Stromal cell of bone marrow (primary cell): ENCODE measurements at places on chromosomes 2 and 18.

- DNase-seq: no peak
Observed at GRCh38 chr18:26479065-26479680, 69.2 kb downstream of the KCTD1 start.

- DNase-seq: no peak
Observed at GRCh38 chr2:163572850-163573249, 163.0 kb downstream of the FIGN start.

GRCh38 chr2:29917781-29918180 lies 3.6 kb downstream of the ALK start:
- no peak for DNase-seq

GRCh38 chr2:113847144-113847543 lies 42.7 kb upstream of the ACTR3 start:
- DNase-seq: peak; percentile 89

DNA sequence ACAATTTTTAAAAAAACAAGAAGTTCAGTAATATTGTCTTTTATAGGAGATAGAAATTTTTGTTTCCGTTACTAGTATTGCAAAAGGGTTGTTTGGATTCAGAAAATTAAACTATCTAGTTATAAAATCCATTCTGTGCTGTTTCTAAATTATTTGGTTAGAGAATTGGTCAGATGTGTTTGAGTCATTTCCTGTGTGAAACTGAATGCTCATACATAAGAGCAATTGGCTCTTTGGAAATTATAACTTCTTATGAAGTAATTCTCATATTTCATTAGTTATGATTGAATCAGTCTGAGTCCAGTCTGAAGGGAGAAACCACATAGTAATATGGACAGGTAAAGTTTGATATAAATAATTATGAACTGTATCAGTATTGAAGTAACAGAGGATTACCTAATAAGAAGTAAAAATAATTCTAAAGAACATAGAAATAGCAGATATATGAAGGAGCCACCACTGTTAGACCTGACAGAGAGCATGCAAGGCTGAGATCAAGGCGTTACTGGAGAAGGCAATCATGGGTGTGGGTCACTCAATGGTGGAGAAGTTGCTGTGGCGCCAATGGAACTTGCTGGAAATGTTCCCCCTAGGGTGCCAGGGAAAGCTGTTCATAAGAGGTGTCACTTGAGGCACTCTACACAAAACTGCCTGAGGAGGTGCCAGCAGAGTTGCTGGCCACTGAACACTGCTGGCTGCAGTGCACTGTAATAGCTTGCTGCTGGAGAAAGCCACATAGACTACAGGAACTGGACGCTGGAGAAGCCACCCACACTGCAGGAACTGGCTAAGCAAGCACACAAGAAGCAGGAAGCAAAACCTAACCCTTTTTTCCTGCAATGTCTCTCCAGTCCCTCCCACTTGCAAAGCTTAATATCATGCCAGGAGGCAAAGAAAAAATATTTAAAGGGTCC lies 18.0 kb upstream of the FAP start:
- DNase-seq: peak; percentile 68

GRCh38 chr2:165568361-165568760 lies 98.9 kb downstream of the CSRNP3 start:
- no peak for DNase-seq

- DNase-seq: no peak
Observed at GRCh38 chr2:113157118-113157896, 16.5 kb upstream of the PSD4 start.

GRCh38 chr2:128282976-128283810 lies 35.5 kb downstream of the HS6ST1 start:
- no peak for DNase-seq

- DNase-seq: no peak
Observed at GRCh38 chr18:64566456-64566855, 417.6 kb upstream of the LINC00305 start.

DNA sequence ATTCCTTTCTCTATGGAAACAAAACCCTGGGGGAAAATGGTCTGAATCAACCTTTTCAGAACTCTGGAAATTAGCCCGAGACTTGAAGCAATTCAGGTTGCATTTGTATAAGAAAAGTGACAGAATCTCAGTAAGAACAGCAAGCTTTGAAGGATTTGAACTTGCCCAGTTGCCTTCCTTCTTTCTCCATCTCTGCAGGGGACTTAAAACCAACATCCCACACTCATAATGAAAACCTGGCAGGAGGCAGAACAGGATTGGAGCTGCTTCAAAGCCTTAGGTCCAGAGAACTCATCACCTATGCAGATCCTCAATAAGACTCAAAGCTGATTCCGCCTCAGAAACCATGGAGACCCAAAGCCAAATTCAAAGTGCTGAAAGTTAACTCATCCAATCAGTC lies 790.5 kb upstream of the ID2 start:
- DNase-seq: no peak

DNA sequence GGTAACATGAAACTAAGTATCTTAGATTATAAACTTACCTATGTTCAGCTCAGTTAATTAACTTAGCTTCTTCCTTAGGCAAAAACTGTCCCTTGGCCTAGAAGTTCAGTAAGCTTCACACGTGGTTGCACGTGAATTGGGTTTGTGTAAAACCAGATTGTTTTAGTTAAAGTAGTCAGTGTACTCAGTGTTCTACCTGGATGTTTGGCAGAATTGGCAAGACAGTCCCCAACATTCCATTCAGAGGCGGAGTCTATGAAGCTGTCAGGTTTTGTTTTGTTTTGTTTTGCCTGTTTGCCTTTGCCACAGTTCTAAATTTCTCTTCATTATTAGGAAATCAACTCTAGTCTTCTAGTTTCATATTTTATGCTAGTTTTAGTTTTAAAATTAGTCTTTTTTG lies 105.3 kb upstream of the ZEB2 start:
- DNase-seq: no peak

DNA sequence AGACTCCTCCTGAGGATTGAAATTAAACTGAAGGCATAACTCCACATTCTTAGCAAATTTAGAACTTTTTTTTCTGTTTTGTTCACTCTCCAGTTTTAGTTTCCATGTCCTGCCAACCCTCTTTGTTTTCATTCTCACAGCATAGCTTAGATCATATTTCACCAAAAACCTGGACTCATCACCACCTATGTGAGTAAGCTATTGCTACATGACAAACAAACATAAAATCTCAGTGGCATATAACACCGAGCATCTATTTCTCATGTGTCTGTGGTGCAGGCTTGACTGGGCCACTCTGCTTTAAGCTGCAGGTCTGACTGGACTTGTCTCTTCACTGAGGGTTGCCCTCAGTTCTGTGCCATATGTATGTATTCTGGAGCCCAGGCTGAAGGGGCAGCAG lies 385.2 kb downstream of the ARHGAP15 start:
- DNase-seq: no peak

- DNase-seq: no peak
Observed at GRCh38 chr2:174577967-174578589, 19.5 kb downstream of the WIPF1 start.

DNA sequence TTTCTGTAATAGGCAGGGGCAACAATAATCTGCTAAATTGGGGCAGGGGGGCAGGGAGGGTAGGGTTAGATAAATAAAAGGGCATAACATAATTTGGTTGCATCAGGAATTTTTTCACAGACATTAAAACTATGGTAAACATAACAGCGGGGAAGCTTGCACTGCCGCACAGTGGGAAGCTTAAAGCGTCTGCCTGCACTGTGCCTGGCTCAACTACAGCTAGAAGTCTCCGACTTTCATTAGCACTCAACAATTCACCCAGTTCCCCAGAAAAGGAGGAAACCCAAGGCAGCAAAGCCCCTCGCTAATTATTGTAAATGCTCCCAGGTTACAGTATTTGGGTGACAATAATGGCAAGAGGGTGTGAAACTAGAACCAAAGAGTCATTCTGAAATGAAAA lies 562.9 kb downstream of the ARHGAP15 start:
- no peak for DNase-seq

DNA sequence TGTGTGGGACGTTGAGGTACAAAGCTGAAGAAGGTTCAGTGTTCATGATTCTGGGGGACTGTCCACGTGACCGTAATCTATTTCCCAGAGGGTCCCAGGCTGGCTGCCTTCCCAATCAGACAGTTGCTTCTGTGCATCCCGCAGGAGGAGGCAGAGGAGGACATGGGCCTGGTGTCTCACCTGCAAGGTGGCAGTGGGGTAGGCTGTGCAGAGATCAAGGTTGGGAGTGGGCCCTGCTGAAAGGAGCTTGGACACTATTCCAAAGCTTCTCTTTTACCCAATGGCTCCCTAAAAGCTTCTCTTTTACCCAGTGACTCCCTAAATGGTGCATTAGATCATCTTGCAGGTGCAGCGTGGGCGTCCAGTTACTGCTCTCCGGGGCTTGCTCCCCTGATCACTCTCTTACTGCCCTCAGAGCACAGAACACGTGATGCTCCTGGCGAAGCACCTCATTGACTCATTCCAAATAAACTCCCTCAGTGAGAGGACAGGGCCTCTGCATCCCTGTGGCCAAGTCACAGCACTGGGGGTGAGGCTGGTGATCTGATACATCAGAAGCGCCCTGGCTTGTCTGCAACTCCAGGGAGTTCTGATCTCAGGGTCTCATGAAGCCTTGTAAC lies 41.5 kb downstream of the RNF144A start:
- no peak for DNase-seq

DNA sequence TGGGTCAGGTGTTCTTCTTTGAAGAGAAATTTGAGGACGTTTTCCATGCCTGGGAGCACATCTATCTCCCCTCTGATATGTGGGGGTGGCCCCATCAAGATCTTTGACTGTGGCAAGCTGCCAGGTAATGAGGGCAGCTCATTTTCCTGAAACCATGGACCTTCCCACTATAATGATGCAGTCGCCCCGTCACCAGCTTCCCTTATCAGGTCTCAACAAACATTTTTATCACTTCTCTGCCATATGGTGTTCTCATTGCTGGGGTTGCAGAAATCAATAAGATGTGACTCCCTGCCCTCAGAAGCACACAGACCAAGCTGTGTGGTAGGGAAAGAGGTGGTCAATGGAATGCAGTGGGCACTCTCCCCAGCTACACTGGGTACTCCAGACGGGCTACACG lies 48.4 kb upstream of the B3GNT7 start:
- DNase-seq: no peak

DNA sequence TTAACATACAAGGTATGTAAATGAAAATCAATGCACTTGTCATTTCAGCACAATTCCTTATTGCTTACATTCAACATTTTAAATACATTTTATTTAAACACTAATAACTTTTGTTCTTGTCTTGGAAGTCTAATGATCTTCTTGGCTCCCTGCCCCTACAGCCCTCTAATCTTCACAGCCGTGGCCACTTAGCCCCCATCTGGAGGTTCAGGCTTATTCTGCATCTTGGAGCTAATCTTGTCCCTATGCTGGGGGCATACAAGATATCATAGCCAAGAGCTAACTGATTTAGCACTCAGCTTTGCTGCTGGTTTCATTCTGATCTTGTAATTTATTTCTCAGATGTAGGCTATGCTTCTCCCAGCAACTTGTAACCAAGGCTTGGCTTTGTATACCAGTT lies 140.8 kb downstream of the TMEFF2 start:
- no peak for DNase-seq

DNA sequence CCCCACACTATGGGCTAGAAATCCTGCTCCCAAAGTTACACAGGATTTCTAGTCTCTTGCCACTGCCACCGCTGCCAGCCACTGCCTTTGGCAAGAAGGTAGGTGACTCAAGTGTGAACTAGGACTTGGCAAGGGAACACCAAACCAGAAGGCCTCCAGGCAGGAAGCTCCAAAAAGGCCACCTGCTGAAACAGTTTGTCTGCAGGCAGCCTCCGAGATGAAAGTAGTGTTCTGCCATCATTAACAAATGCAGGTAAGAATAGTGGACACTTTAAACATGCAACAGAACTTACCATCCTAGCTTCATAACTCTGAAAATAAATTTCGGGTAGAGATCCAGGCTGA lies 3.9 kb downstream of the ANKRD44 start:
- DNase-seq: no peak

GRCh38 chr2:152236191-152236925 lies 60.8 kb upstream of the STAM2 start:
- no peak for DNase-seq

- DNase-seq: no peak
Observed at GRCh38 chr2:141048951-141049350, 1081.9 kb downstream of the LRP1B start.

DNA sequence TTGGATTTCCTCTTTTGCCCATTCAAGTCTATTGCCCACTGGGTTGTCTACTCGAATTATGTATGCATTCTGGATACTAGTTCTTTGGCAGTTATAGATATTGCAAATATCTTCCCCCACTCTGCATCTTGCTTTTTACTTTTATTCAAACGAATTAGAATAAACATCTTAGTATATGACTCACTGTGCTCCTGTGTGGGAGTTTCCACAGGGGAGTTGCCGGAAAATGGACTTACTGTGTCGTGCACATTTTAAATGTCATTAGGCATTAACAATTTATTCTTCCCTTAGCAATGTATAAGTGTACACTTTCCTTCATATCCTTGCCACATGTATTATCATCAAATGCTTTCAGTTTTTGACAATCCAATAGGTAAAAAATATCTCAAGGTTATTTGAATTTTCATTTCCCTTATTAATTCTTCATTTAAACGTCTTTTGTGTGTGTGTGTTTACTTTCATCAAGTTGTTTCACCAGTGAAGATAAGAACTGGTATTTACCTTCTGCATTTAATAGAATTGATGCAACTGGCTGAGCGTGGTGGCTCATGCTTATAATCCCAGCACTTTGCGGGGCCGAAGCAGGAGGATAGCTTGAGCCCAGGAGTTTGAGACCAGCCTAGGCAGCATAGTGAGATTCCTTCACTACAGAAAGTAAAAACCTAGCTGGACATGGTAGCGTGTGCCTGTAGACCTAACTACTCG lies 4.6 kb upstream of the UGT1A5 start:
- DNase-seq: no peak

GRCh38 chr2:24409700-24410556 lies 49.6 kb upstream of the ITSN2 start:
- DNase-seq: peak; percentile 52

GRCh38 chr2:1742681-1743395 lies 1.5 kb downstream of the PXDN start:
- DNase-seq: peak; percentile 84

- no peak for DNase-seq
Observed at GRCh38 chr2:227000123-227000522, 163.9 kb downstream of the COL4A4 start.

GRCh38 chr2:7018282-7018701 lies 101.1 kb downstream of the RNF144A start:
- DNase-seq: no peak

DNA sequence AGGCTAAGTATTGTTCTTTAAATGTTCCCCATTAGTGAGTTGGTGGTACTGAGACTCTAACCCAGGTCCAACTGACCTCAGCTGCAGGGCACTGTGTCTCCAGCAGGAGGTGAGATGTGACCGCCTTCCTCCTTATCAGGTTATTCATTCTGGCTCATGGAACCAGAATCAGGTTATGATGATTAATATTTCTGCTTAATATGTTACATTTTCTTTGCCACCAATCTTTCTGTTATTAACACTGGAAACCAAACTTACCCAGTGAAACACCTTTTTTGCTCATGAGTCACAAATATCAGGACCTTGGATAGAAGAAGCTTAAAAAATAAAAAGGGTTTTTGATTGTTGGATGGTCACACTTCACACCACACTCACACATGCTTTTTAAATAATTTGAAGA lies 85.4 kb downstream of the DPP4 start:
- DNase-seq: no peak

- no peak for DNase-seq
Observed at GRCh38 chr2:239720361-239721360, 304.5 kb downstream of the NDUFA10 start.
